Inflammatory macrophage treated with lipopolysaccharide for 4 hours (primary cell): ENCODE measurements at places on chromosomes 3 and 15.

DNA sequence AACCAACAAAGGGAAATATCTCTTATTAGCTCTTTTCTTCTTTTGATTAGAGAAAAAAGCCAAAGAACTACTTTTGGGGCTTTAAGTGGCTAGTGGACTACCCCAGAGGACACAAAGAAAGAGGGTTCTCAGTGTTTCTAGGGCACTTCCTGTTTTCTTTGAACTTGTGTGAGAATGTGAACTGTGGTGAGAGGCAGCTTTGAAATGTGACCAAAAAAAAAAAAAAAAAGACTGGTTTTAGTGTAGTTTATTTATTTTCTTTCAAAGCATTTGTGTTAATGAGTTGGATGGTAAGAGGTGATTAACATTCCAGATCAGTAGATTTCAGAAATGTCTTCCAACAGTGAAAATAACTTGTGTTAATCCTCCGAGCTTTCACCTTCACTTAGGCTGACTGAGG lies 32.4 kb downstream of the SELENOT start:
- DNase-seq, result no peak

DNA sequence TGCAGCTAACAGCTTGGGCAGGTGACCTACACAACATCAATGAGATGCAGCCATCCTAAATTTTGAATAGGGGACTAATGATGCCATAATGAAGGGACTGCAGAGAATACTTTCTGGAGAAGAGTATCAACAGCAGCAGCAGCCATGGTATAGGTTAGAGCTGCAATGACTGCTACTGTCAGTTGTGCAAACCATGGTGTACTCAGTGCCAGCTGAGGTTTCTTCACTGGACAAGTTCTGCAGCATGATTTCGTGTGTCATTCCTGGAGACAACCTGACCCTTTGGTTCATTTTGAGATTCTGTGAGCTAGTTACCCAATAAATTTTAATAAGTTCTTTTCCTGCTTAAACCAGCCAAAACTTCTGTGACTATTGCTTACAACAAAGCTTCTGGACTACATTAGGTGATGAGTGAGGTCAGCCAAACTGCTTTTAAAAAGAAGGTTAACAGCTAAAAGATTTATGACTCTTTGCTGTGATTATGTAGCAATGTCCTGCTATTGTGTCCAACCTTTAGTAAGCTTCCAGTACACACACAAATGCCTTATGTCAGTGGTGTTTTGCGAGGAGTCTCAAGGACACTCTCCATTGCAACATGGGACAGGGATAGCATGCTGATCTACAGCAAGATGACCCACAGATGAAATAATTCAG lies 4.8 kb upstream of the DAZL start:
- no peak for DNase-seq

DNA sequence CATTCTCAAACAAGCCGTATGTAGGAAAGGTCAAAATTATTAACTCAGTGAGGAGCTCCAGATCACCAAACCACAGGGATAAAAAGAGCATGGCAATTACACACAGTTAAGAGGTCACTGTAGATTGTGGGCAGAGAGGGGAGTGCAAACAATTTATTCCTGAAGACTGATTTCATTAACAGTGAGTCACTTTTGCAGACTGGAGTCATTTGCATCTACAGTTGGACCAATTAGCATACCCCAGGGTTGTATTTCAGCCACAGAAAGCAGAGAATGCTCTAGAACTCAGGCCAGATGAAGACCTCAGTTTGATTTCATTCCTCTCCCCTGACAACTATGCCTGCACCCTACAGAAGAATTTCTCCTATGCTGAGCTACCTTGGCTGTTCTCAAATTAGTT lies 40.1 kb downstream of the SETMAR start:
- no peak for DNase-seq

GRCh38 chr3:109225516-109225915 lies 89.0 kb downstream of the C3orf85 start:
- DNase-seq, result no peak

GRCh38 chr3:40924559-40925141 lies 274.7 kb upstream of the CTNNB1 start:
- DNase-seq, result no peak

DNA sequence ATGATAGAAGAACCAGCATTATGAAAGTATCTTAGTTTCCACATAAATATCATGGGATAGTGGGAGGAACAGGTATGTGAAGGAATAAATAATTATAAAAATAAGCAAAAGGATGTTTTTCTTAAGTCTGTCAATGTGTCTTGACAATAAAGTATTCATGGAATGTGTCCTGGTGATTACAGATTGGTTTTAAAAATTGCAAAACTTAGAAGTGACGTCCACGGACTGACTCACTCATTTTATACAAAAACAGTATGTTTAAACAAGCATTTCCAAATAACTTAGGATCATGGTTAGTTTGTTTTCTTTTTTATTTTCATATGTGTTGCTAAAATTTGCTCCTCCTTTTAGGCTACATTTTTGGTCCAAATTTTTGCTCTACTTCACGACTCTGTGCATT lies 687.0 kb upstream of the NECTIN3 start:
- DNase-seq, result no peak

DNA sequence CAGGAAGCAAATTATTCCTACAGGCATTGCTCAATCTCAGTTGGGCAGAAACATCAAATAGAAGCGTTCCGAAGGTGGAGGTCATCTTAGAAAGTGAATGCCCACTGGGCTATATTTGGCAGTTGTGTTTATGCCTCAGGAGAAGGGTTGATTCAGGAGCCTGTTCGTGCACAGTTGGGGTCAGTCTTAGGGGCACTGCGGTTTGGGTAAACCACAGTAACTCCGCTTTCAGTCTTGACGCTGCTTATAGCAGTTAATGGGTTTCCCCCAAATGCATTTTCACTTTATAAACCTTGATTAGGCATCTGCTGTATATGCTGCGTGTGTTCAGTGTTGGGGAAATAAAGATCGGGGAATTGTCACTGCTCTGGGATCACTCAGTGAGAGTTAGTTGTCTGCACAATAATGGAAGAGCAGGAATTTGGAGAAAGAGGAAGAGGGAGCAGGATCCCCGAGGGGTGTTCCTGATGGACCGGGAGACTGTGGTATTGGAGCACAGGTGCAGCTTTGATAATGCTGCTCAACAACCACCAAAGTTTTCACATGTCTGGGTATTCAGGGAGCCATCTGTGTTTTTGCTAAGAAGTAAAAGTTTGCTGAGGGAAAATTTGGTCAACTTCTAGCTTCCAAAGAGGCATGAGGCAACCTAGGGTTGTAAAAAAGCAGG lies 124.3 kb upstream of the EIF1B start:
- DNase-seq, result no peak

DNA sequence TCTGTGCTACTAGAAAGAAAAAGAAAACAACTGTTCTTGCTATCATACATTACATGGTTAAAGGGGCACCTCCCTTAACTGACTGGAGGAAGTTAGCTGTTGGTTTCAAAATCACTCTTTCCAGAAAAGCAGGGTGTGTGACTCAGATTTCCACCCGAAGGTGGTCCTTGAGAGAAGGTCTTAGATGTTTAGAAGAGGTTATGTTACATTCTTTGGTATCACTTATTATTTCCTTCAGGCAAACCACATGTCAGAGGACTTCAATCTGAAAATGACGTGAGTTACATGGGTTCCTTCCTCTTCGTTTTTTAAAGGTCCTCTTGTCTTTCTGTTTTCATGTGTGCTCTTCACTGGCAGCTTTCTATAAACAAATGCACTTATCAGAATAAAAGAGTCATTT lies 307.9 kb upstream of the CBLB start:
- peak; percentile 15 for DNase-seq

DNA sequence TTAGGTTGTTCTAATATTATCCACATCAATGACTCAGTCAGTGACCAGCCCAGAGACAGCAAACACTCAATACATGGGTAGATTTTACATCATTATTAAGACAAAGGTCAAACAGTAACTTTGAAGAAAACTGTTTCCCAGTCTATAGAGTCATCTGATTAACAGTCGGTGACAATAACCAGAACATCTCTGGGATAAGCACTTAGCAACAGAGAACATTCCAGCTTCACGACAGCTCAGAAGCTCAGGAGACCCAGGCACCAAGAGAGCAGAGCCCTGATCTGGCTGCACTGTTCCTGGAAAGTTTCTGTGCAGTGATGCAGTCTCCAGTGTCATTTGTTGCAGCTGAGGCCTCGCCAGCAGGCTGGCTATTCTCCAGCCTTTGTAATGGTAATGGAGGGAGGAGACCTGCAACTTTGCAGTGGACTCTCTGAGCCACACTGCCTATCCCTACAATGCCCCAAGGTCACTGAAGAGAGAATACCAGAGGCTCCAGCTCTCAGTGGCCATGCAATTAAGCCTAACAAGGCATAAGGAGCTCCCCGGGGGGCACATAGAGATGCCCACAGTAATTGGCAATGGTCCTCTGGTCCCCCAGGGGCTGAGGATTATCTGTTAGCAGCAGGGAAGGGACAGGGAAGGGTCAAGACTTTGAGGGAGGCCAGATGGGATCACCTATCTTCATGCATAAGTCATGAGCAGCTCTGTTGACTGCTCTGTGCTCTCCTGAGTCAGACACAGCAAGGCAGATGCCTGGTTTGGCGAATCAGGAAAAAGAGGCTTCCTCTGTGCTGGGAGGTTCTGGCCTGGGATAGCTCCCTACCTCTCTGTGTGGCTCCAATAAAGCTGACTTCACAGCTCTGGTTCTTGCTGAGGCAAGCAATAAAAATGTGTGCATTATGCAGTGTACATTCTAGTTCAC lies 163.6 kb downstream of the CTNNB1 start:
- DNase-seq, result no peak

DNA sequence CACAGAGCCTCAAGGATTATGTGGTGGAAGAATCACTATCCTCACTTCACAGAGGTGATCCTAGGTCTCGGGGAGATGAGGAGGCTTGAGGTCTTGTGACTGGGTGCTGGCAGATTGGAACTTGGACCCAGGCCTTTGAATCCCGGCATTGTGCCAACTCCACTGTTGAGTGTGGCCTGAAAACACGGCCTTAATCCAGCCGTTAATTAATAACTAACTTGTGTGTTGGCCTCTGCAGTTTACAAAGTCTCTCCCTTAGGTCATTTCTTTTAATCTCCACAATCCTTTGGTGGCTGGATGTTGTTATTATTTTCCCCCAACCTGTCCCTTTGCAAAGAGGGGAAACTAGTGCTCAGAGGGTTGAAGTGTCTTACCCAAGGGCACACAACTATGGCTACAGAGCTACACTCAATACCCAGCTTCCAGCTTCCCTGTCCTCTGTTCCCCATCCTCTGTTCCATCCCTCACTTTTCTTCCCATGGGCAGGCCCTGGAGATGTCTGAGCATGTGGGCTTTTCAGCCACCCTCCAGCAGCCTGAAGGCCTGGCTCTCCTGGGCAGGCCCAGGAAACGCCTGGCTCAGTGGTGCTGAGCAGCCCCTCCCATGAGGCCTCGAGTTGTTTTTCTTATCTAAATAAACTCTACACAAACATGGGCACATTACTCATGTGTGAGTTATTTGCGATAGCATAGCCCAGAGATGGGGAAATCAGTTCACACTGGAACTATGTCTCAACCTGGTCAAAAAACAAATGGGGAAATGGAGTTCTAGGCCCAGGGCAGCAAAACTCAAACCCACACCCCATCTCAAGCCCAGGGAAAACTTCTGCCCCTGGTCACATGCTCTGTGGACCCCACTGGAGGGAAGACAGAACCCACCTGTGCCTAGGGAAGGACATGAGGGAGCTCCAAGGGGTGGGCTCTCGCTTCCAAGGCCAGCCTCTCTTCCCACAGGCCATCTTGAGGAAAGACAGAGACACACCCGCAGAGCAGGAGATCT lies 16.8 kb upstream of the SMAD3 start:
- peak; percentile 84 for DNase-seq

GRCh38 chr3:178392511-178392926 lies 143.7 kb upstream of the KCNMB2 start:
- peak; percentile 83 for DNase-seq

DNA sequence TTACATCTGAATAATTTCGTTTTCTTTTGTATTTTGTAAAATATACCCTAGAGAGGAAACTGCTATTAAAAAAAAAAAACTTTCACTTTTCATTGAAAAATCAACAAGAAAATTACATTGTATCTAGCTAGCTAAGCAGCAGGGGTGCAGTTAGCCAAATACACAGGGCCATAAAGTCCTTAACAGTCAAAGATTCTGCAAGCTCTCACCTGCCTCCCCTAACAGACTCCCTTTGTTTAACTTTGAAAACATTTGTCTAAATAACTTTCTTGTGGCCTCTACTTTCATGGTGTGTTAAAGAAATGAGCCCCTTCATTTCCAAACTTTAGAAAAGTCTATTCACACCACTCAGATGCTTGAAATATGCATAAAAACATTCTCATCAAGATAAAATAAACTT lies 23.3 kb downstream of the CBLB start:
- DNase-seq, result no peak

DNA sequence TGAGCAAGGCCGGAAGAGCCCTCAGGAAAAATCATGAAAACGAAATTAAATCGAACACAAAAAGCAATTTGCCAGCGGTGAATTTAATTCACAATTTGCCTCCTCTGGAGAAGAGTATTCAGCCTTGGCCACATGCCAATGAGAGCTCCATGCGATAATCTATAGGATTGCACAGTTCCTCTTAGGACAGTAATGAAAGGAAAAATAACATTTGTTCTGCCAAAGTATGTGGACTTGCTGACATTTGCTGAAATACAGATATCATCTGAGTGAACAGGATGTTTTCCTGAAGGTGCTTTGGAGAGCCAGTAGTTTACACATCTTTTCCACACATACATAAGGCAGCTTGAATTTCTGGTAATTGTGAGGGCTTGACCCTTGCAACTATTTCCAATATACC lies 188.6 kb upstream of the PDZRN3 start:
- DNase-seq, result peak; percentile 15

- no peak for DNase-seq
Measured at GRCh38 chr3:124923833-124924232, 10.7 kb downstream of the MUC13 start.

DNA sequence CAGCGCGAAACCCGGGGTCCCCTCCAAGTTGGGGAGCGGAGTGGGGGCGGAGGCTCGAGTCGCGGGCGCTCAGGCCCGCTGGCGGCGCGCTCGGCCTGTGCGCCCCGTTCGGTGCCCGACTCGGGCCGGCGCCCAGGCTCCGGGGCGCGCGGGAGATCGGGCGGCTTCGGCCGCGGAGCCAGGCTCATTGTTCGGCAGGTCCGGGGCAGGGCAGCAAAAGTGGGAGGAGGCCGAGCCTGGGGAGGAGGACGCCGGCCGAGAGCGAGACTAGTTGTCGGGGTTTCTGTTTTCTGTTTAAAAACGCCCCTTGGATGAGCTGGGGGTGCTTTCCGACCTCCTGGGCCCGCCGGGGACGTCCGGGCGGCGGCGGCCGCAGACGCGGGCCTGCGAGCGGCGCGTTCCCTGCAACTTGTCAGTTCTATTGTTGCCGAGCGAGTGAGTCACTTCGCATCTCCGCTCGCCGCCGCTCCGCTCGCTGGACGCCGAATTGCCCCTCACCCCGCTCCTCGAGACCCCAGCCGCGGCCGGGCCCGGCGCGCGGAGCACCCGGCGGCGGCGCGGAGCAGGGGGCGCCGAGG lies 676 bp downstream of the TCF12 start:
- DNase-seq, result peak; percentile 67
